ENCODE measurements at places on chromosomes 12 and 14.

DNA sequence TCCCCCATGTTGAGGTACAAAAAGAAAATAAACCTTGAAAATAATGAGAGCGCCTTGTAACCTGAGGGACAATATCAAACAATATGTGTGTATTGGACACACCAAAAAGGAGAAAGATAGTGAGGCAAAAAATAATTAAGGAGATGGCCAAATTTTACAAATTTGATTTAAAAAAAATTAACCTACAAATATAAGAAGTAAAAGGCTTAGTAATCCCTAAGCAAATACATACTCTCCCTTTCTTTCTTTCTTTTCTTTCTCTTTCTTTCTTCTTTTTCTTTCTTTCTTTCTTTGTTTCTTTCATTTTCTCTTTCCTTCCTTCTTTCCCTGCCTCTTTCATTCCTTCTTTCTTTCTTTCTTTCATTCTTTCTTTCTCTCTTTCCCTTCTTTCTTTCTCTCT, 133.4 kb downstream of the PIK3C2G start:
- DNase-seq: no peak

GRCh38 chr12:118345355-118345754, 27.4 kb downstream of the TAOK3 start:
- no peak for DNase-seq

GRCh38 chr12:53701518-53702264, 25.6 kb downstream of the CALCOCO1 start:
- DNase-seq: peak; percentile 86

DNA sequence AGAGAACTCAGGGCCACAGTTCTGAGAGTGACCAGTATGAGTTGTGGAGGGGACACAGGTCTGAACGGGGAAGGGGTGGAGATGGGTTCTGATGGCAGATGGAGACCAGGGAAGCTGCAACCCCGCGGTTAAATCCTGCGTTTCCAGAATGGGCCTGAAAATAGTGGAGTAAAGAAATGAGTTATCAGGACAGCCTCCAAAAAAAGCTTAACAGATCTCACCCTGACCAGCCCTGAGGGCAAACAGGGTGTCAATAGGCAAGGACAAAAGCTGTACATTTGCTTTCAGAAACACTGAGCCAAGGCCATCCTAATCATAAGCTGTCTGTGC, 555 bp upstream of the RTN1 start:
- no peak for DNase-seq

- DNase-seq: no peak
Observed at GRCh38 chr12:111390910-111391309, 14.8 kb upstream of the SH2B3 start.

GRCh38 chr14:66495218-66496098, 9.3 kb downstream of the CCDC196 start:
- DNase-seq: peak; percentile 76

DNA sequence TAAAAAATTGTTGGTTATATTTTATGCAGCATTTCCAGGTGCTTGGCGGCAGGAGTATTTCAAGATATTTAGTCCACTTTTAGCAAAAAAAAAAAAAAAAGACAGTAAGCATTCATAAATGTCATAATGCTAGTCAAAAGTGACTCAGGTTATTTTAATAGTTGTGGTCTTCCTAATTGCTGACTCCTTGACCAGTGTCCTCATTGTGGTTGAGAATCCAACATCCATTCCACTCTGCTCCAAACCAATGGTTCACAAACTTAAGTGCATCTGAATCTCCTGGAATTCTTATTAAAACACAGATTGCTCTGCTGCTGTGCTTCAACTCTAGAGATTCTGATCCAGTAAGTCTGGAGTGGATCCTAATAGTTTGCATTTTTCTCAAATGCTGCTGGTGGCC, 71.4 kb downstream of the AKAP6 start:
- no peak for DNase-seq

GRCh38 chr14:65206448-65207096, 104.3 kb upstream of the MAX start:
- DNase-seq: no peak

DNA sequence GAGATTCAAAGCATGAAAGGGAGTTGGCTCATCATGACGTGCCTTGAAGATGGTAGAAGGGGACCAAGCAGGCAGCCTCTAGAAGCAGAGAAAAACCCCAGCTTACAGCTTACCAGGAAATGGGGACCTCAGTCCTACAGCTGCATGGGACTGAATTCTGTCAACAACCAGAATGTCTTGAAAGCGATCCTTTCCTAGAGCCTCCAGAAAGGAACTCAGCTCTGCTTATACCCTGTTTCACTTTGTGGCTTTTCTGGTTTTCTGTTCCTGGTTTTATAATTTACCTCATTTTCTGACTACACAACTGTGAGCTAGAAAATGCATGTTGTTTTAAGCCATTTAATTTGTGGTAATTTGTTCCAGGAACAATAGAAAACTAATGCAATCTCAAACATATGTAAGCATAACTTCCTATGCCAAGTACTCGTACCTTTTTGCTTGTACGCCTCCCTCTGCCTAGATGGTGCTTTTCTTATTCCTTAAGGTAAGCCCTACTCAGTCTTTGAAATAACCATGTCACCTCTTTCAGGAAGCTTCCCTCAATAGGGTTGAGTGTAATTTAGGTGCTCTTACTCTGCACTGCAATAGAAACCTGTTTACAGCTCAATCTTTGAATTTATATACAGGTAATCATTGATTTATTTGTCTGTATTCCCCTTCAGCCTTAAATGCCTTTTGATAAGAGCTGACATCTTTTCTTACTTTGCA, 348.8 kb downstream of the TMEM117 start:
- DNase-seq: no peak

GRCh38 chr14:85601690-85602089, 71.7 kb downstream of the FLRT2 start:
- DNase-seq: no peak

DNA sequence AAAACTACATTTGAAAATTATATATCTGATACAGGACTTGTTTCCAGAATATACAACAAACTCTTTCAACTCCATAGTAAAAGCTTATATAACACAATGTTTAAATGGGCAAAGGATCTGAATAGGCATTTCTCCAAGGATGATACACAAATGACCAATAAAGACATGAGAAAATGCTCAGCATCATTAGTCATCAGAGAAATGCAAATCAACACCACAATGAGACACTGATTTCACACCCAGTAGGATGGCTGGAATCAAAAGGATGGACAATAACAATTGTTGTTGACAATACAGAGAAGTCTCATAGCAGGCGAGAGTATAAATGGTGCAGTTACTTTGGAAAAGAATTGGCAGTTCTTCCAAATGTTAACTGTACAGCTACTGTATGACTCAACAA, 394.9 kb downstream of the BCL11B start:
- no peak for DNase-seq

DNA sequence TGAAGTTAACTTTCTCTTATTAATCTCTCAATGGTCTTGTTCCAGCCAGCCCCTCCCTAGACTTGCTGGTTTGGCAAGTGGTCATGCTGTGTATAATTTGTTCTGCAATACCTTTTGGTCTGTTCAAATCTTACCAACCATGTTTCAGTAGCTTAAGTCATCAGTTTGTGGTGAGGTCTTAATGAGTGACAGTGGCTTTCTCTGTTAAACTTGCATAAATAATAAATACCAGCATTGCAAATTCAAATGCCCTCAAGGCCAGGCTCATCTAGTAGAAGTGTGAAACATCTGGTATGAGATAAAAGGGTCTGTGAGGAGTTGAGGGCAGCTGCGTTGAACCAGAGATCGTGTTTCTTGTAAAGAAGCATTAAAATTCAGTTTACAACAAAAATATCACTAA, 319.5 kb downstream of the TMEM117 start:
- peak; percentile 24 for DNase-seq

DNA sequence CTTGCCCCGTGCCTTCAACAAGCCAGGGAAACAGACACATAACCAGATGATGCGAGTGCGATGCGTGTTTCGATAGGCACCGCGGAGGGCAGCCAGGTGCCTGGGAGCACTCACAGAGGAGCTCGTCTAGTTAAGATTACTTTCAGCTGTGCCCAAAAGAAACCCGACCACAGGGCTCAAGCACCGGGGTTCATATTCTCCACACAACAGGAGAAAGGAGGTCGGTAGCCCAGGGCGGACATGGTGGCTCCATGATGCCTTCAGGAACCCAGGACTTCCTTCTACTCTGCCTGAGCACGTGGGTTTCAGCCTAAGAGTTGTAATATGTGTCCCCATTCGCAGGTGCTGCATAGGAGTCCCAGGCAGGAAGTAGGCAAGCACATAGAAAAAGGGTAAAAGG, 53.7 kb upstream of the DDX11 start:
- no peak for DNase-seq

- no peak for DNase-seq
Observed at GRCh38 chr12:26287671-26288381, 92.5 kb downstream of the SSPN start.

GRCh38 chr12:101172316-101172715, 37.7 kb downstream of the SLC5A8 start:
- DNase-seq: peak; percentile 20

GRCh38 chr12:4991373-4991772, 52.3 kb upstream of the KCNA5 start:
- DNase-seq: no peak

DNA sequence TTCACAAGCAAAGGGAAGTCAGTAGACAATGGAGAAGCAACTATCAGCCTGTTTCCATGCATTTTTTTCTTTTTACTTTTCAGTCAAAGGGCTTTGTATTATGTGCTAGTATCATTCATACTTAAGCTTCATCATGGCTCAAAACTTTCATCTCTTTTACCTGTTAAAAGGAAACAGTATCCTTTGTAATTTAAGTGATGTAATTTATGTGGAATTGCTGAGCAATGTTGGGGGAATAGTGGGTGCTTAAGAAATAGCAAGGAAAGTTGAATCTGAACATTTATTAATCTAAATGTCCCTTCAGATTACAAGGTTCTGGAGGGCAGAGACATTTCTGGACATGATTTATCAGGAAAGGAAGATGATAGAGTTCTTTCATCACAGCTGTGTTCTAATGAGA, 915.3 kb downstream of the VRK1 start:
- DNase-seq: no peak

- no peak for DNase-seq
Observed at GRCh38 chr12:3350432-3350831, 140.6 kb upstream of the PRMT8 start.

DNA sequence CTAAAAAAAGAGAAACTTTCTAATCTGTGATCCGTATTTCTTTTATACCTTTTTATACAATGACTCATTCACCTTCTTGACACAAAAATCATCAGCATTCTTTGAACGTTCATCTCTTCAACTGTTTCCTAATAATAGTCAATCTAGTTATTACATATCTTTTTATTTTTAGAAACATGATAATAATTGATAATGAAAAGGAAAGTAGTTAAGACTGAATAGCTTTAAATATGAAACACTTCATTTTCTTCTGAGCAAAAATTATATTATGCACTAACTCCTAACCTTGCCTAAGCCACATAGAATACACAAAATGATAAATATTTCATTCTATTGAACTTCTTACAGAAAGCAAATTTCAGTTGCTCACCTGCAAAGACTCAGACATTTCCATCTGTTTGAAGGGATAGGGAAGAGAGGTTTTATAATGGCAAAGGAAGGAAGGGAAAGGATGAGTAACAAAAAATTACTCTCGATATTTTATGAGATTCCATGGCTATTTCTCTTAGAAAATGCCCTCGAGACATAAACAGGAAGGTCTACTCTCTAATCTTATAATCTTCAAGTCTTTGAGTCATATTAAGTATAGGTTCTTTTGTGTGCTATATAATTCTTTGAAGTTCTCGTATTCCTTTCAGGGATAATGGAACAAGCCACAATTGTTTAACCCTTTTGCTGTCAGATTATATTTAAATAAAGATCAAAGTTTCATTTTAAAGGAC, 7.5 kb upstream of the KLHL42 start:
- DNase-seq: no peak

GRCh38 chr12:43728117-43728516, 30.5 kb downstream of the PUS7L start:
- DNase-seq: peak; percentile 27

GRCh38 chr12:18646286-18646890, 91.4 kb downstream of the PLCZ1 start:
- DNase-seq: no peak

GRCh38 chr14:64920465-64920864, 6.2 kb downstream of the CHURC1 start:
- no peak for DNase-seq

GRCh38 chr12:2691345-2692071, 103.3 kb upstream of the FKBP4 start:
- DNase-seq: peak; percentile 75

DNA sequence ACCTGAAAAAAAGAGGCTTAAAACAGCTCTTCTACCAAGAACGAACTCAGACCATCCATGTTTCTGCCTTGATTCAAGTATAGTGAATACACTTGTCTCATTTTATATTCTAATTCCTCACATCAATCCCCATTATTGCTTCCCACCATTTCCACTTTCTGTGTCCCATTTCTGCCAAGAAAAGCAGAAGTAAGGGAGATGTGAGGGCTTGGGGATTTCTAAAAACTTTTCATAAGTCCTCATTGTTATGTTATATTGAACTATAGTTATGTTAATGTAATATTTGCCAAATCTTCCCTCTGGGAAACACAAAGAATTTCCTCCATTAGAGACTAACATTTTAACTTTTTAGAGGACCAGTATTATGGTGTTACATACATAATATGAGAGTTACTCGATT, 48.2 kb upstream of the PSMA6 start:
- no peak for DNase-seq

- no peak for DNase-seq
Observed at GRCh38 chr12:97572220-97572619, 109.6 kb downstream of the RMST start.

- no peak for DNase-seq
Observed at GRCh38 chr12:52436000-52436827, 2.0 kb upstream of the KRT75 start.

- no peak for DNase-seq
Observed at GRCh38 chr12:91882910-91883309, 262.7 kb downstream of the BTG1 start.

DNA sequence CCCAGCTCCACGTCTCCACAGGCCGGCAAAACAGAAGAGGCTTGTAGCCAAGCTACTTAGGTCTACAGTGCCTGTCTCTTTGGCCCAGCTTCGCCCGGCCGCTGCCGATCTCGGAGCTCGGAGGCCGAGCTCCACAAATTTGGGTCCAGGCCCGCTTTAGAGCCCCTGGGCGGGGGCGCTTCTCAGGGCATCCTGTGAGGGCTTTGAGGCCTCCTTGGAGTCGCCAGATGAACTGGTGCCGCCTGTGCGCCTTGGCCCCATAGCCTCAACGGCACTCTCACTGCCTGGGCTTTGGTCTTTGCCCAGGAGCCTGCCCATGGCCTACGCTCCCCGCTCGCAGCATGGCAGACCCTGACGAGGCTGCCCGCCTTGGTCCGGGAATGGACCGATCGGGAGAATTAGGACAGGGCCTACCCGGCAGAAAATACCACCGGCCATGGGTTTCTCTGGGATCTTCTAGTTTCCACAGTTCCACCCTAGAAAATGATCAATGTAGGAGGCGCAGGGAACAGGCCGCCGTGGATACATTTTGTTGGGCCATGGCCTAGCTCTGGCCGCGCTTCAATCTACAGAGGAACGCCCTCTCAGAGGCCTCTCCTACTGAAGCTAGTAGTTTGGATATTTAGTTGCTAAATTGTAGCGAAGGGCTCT, 953 bp upstream of the NKX2-8 start:
- peak; percentile 34 for DNase-seq

- DNase-seq: no peak
Observed at GRCh38 chr14:81534510-81535074, 939 bp upstream of the SEL1L start.

Data from eye (tissue), 1 donor.